ENCODE measurements at places on chromosomes 7 and 10.

- no peak for DNase-seq
Observed at GRCh38 chr7:123645516-123645915, 10.2 kb upstream of the LMOD2 start.

- DNase-seq = no peak
Observed at GRCh38 chr7:148403466-148403993, 187.0 kb upstream of the C7orf33 start.

DNA sequence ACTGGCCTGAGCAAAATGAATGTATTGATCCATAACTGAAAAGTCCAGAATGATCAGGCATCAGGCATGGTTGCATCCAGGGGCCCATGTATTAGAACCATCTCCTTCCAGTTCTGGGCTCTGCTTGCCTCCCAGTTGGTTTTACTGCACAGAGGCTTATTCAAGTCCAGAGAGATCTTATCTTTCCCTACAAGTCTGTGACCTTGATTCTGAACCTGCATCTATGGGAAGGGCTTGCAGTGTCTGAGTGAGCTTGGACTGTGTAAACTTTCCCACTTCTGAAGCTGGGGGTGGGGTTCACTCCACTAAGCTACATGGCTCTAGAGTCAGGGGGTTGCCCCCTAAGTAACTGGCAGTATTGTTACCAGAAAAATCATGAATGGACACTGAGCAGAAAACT is 136.2 kb downstream of the TCF7L2 start:
- DNase-seq = no peak

DNA sequence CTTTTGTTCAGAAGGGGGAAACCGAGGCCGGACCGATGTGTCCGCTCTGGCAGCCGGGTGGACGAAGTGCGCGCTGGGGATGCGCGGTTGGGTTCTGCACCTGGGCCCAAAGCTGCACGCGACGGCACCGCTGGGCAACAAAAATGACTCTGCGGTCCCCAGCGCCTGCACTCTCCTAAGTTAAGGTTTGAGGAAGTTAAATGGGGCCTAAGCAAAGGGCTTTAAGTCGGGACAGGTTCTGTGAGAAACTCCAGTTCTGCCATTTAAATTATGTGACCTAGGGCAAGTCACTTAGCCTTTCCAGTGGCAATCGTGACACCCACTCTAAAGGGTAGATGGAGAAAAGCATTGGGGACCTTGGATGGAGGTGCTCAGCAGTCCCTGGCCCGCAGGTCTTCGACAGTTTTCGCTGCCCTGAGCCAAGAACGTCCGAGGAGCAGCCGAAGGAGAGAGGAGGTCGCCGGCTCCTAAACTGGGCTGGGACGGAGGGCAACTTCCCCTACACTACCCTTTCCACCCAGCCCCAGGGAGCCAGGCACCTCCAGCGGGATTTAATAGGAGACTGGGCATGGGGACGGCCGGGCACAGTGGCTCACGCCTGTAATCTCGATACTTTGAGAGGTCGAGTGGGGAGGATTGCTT is 534 bp upstream of the ACBD5 start:
- DNase-seq = peak; percentile 38

DNA sequence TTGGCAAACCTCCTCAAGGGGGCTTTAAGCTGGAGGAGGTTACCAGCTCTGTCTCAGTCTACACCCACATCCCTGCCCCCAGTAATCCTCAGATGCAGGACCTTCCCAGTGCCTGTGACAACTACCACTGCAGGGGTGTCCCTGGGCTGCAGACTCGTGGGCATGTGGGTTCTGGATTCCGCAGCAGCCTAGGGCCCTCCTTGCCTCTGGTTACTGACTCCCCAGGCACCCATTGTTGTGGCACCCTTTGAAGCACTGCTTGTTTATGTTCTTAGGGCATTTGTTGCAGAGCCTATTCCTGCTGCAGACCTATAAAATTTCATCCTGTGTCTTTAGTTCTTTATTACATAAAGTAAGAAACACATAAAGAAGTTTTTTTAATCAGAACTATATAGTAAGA is 51.1 kb upstream of the GJD4 start:
- DNase-seq = no peak

DNA sequence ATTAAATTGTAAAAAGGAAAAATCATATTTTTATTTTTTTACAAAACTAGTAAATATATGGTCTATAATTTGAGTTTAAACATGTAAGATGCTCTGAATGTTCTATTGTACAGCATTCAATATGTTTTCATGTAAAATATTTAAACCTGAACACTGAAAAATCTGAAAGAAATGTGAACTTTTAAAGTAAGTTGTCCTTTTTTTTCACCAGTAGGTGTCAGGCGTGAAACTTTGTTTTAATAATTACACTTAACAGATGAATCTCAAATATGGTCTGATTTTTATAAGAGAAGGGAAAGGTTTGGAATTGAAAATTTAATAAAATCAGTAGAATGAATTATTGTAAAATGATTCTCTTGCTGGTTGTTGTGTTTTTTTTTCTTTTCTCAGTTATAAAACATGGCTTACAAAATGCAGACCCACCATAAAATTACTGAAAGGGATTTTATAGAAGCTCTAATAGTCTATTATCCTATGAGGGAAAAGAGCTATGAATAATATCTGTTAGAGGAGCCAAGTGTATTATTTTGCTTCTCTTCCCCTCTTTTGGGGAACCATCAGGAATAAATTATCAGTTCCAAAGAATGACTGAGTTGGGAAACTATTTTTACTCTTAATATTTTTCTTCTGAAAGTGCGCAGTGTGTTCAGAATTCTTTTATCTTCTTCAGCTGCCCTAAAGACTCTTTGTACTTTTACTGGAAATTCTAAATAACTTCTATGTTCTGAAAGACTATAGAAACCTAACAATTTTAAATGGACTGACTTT is 217.7 kb upstream of the FZD1 start:
- DNase-seq = no peak

GRCh38 chr10:96578633-96579032 is 8.2 kb downstream of the TM9SF3 start:
- DNase-seq = no peak

DNA sequence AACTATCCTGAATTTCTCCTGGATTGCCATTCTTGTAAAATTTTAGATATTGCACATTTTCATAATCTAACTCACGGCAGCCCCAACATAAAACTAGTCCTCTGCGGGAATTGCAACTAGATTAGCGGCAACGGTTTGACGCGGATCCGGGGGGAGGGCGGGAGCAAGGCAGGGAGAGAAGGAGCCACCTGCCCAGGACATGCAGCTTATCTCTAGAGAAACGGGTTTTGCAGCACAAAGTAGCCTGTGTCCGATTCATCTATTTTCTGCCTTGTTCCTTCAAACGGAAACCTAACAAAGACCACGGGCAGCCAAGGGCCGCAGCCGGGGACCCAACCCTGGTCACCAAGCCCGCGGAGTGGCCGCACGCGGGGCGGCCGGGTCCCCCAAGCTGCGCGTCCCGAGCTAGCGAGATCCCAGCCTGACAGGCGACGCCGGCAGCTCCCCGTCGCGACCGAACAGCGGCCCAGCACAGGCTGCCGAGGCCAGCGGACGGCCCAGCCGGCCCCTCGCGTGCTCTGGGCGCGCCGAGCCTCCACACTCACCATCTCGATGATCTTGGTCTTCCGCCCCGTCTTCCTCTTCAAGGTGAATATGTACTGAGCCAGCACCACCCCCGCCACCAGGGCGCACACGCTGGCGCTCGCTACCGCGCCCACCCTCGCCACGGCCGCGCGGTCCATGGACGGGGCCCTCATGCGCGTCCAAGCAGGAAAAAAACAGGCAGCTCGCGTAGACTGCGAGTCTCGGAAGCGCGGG is at the start of gene NT5C3A:
NT5C3A (minus strand) TSS at position 754 of the 759 bp plus-strand sequence; CDS start at position 683, 71 bp downstream.
- DNase-seq = peak; percentile 49

GRCh38 chr7:114102131-114102530 is 183.3 kb upstream of the PPP1R3A start:
- DNase-seq = no peak

- DNase-seq = no peak
Observed at GRCh38 chr10:71990706-71991269, 26.6 kb downstream of the CHST3 start.

DNA sequence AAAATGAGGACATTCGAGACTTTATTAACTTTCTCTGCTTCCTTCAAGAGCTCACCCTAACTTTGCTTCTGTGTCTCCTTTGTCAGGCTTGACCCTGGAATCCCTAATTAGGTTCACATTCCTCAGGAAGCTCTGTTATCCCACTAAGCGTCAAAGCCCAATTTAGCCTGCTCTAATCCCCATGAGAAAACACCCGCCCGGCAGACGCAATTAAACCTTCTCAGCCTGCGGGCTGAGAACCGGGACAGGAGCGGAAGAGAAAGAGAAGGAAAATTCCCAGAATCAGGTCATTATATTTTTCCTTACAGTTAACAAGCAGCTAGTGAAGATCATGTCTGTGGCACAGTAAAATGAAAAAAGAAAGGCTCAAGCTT is 93.0 kb downstream of the TNS3 start:
- DNase-seq = no peak

DNA sequence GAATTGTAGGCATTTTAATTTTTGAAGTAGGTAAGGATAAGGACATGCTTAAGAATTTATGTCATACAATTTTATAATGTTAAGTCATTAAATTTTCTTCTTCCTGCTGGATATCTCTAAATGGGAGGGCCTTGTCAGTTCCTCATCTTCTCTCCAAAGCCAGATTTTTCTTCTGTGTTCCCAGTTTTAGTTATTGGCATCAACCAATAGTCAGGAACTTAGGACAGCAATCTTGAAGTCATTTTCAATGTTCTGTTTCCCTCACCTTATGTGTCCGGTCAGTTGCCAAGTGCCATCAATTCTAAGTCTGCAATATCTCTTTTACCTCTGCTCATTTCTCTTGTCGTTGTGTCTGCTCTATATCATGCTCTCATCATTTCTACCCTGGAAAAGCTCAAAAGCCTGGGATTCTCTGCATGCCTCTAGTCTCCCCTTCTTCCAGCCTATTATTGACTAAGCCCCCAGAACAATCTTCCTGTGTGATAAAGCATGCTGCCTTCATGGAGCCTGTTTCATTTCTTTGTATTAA is 145.2 kb downstream of the PPP1R9A start:
- no peak for DNase-seq

DNA sequence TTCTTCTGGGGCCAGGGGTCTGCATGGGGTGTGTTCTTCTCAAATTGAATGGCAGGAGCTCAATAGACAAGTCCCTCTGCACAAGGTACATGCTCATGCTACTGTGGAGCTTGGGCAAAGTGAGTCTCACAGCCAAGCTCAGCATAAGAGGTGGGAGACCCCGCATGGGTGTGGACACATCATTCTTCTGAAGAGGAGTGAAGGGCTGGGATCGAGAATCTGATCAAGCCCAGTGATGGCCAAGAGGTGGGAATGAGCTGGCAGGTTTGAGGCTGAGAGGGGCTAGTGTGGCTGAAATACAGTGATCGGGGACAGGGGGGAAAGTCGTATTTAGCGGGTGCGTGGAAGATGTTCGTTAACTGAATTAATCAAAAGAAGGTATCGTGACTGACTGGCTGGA is 32.6 kb downstream of the CDH23 start:
- DNase-seq = no peak

DNA sequence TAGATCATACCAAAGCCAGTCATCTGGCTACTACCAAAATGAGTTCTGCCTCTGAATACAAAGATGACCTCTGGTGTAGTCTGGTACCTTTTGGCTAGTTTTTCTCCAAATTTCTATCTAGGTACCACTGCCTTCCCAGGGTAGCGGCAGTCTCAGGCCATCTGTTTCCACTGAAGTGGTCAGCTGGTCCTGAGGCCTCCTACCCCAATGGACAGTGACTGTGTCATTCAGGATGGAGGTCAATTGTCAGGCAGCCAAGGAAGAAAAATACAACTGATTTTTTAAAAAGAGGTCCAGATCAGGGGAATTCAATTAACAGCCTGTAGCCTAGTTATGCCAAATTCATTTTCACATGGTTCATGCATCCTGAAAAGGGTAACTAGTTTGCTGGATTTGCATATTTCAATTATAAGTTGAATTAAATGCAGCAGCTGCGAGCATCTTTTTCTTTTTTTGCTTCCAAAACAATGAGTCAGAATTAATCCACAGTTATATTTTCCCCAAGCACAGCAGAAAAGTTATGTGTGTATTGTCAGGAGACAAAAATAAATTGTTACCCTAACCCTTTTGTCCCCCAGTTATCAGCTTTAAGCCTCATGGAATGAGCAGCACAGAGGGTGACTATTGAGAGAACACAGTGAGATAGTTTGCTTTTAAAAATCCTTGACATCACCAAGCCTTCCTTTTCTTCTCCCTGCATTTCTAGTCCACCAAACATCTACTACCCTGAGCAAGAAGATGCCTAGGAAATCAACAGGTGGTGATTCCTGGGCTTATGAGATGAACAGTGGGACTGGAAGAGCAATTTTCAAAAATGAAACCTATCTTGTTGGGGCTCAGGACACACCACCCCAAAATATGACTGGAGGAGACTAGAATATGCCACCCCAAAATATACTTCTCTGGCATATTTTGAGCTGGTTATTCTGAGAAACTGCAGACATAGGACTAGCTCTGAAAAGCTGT is 27.7 kb downstream of the BCCIP start:
- DNase-seq = no peak

GRCh38 chr7:157612009-157612663 is 275.3 kb downstream of the DNAJB6 start:
- no peak for DNase-seq

GRCh38 chr7:98785929-98786571 is 83.8 kb downstream of the TMEM130 start:
- no peak for DNase-seq

DNA sequence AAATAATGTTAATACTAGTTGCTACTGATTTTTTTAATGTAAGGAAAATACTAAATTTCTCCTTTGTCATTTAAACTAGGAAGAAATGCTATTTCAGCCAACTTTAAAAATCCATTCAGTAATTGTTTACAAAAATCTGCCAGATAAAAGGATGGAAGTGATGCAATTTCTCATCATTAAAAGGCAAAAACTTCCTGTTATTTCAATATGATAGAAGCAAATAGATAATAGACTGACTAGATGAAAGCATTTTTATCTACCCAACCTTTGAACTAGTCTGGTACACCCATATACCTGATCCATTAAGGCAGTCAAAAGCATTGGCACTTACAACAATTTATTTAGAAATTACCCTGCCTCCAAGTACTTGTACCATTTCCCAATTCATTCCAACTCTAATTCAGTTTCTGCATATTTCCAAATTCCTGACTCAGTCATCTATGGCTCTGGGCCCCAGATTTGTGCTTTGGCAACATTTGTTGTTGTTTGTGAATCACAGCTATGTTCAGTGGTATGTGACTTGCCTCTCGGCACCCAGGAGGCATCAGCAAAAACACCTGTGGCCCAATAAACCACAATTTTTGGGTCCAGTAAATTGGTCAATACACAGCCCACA is 482.6 kb upstream of the SEMA3A start:
- DNase-seq = no peak

GRCh38 chr7:139999516-139999915 is 63.2 kb downstream of the PARP12 start:
- no peak for DNase-seq

DNA sequence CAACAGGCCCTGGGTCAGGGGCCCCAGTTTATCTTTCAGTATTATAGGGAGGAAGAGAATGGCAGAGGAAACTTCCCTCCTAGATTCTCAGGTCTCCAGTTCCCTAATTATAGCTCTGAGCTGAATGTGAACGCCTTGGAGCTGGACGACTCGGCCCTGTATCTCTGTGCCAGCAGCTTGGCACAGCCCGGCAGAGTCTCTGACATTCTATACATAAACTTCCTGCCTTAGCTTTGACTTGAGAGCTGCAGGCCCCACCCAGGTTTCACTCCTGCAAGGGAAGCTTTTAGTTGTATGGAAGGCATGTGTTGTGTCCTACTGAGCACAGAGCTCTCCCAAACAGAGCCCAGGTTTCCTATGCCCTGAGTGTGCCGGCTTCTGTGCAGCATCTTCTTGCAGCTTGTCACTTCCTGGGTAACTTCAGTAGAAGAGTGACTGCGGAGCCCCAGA is 205.6 kb upstream of the PRSS58 start:
- DNase-seq = no peak

- no peak for DNase-seq
Observed at GRCh38 chr10:22053048-22053447, 49.5 kb upstream of the DNAJC1 start.
